CD4-positive, CD25-positive, alpha-beta regulatory T cell (primary cell): ENCODE measurements at places on chromosomes 5 and 9.

DNA sequence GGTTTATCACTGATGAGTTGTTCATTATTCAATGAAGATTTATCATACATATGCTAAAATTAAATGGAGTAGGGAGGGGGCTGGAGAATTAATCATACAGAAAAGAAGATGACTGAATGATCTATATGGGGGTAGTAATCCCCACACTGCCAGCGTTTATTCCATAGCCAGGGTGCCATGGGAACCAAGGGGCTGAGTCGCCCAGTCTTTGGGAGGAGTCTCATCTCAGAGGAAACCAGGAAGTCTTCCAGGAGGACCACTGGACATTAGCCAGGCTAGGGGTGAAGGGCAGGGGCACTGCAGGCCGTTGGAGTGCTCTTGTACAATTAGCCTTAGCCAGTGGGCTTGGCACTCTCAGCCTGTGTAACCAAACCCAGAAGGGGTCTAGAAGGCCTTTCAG is 226.5 kb downstream of the ARL15 start:
- DNase-seq = no peak

DNA sequence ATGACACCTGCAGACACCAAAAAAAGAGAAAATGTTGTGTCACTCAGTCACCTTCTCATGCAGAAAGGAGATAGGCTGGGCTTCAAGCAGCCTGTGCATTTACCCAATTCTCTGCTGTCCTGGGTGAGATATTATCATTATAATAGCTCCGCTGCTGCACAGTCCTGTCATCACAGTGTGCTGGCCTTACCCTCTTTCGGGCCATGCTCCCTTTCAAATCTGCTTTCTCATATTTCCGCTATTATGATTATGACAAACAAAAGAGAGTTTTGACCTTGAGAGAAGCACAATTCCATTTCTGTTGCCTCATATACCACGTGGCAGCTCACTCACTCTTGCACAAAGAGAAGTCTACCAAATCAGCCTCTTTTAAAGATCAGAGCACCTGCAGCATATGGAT is 1350.1 kb upstream of the ACO1 start:
- DNase-seq = no peak

DNA sequence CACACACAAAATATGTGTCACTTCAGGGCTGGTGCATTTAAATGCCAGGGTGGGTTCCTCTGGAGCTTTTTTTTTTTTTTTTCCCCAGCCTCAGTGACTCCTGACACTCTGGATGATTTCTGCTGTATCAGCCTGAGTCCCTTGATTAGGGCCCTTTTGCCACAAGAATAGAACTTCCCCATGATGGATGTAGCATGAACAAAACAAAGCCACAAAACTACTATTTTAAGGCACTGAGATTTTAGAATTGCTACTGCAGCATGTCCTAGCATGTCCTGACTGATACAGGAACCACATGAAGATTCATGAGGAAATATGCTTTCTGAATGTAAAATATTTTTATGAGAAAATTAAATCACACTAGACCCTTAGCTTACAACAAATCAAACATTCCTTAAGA is 13.9 kb upstream of the ADGRD2 start:
- DNase-seq = no peak

DNA sequence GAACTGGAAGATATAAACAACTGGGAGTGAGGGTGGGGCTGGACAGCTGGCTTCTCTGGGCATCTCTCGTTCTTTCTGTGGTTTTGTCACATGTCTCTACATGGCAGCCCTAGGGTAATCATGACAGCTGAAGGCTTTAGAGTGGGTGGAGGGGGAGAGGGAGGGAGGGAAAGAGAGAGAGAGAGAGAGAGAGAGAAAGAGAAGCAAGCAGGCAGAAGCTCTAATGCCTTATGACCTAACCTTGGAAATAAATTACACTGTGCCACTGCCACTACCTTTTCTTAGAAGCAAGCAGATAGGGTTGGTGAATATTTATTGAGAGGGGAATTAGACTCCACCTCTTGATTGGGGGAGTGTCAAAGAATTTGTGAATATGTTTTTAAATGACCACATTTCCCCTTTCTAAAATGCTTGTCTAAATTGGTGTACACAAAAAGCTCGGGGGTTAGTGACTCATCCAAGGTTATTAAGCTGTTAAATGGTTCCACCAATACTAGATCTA is 2.6 kb upstream of the DAPK1 start:
- DNase-seq = no peak

- no peak for DNase-seq
Measured at GRCh38 chr5:71910741-71911140, 191.7 kb downstream of the CARTPT start.

DNA sequence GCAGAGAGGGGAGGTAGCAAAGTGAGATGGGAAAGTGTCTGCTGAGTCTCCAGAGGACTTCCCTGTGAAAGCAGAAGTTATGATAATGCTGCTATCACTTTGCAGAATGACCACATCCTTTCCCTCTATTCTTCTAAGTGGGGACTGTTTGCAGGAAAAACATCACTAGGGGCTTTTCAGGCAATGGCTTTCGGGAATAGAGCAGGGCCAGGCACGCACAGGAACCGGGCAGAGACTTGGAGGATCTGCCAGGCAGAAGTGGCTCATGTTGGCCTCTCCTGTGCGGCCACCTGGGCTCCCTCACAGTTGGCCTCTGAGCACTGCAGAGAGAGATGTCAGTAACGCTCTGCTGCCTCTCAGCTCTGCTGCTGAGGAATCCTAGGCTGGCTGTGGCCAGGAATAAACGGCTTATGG is 214.7 kb downstream of the MAST4 start:
- DNase-seq = no peak

GRCh38 chr5:2130361-2130760 is 247.6 kb upstream of the IRX4 start:
- DNase-seq = no peak

- no peak for DNase-seq
Measured at GRCh38 chr5:107553117-107553555, 117.6 kb downstream of the EFNA5 start.

DNA sequence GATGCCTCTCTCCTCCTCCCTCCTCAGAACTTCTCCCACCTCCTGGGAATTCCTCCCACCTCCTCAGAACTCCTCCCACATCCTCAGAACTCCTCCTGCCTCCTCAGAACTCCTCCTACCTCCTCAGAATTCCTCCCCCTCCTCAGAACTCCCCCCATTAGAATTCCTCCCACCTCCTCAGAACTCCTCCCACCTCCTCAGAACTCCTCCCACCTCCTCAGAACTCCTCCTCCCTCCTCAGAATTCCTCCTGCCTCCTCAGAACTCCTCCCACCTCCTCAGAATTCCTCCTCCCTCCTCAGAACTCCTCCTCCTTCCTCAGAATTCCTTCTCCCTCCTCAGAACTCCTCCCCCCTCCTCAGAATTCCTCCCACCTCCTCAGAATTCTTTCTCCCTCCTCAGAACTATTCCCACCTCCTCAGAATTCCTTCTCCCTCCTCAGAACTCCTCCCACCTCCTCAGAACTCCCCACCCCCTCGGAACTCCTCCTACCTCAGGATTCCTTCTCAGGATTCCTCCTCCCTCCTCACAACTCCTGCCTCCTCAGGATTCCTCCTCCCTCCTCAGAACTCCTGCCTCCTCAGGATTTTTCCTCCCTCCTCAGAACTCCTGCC is 23.9 kb downstream of the SLC46A2 start:
- no peak for DNase-seq

- no peak for DNase-seq
Measured at GRCh38 chr9:73782166-73782565, 630.5 kb downstream of the ANXA1 start.

- DNase-seq = no peak
Measured at GRCh38 chr9:134991808-134992754, 74.4 kb upstream of the FCN1 start.

DNA sequence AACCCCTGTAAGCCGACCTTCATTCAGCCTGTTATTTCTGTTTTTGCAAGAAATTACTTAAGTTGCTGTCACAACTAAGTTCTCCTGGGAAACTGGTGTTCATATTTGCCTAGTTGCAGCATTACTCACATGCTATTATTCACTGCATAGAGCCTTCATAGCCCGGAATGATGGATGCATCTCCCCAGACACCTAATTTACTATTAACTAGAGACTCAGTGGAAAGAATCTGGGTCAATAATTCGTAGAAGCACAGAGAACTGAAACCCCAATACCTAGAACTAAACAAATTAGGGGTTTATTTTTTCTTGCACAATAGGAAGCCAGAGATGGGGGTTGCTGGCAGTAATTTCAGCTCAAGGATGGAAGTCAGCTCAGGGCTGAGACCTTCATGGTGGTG is 45.7 kb upstream of the FAM170A start:
- DNase-seq = peak; percentile 25

DNA sequence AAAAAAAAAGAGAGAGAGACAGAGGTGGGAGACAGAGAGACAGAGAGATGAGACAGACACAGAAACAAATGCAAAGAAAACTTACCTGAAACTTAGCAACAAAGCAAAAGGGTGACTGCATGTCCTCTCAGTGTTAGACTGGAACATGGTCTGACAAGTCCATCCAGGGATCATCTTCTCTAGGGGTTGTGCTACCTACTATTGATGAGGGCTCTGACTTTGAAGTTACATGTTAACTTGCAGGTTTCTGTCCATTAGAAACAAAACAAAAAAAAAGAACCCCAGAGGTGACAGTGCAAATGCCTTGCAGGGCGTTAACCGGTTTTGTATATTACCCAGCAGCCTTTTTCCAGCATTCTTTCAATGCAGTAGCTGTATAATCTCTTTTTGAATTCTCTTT is 13.6 kb upstream of the SPARC start:
- DNase-seq = no peak

GRCh38 chr5:78001197-78001596 is 225.1 kb upstream of the TBCA start:
- DNase-seq = no peak

- no peak for DNase-seq
Measured at GRCh38 chr5:116859666-116860320, 285.2 kb upstream of the SEMA6A start.

DNA sequence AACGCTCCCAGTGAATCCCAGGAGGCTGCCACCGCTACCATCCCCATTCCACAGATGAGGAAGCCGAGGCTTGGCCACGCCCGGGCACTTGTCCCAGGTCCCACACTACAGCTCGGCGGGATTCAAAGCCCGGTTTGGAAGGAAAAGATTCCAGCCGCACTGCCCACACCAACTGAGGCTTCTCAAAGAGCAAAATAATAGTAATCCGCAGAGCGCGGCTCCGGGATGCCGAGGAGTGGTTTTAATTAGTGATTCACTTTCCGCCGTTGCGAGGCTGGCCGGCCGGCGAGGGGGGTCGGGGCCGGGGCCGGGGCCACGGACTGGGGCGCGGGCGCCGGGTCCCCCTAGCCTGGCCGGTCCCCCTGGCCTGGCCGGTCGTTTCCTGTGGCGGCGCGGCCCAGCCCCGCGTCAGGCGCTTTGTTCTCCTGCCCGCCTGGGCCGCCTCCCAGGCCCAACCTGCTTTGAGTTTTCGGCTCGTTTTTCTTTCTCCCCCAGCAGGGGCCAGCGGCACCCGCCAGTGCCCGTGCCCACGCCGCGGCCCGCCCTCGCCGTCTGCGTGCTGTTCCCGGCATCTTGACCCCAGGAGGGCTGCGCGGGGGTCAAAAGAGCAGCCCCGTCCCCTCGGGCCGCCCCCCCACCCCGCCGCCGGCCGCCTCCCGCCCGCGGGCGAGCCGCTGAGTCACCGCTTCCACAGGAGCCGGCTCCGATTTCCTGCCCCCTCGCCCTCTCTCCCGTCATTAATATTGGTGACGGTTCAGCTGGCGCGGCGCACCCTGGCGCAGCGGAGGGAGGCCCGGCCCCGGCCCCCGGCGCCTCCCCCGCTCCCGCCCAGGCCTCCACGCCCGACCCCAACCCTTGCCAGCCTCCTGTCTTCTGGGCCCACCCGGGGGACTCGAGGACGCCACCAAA is 31.2 kb downstream of the FGF18 start:
- DNase-seq = peak; percentile 6

DNA sequence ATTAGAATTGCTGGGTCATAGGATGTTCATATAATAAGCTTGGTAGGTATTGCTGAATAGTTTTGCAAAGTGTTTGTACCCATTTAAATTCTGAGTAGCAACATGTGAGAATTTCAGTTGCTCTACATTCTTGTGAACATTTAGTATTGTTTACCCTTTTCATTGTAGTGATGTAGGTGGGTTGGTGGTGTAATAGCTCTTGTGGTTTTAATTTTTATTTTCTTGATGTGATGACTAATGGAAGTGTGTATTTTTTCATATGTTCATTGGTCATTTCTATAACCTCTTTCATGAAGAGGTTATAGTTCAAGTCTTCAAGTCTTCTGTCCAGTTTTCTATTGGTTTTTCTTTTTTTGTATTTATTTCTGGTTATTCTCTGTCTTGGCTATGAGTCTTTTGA is 34.4 kb downstream of the RASA1 start:
- no peak for DNase-seq

DNA sequence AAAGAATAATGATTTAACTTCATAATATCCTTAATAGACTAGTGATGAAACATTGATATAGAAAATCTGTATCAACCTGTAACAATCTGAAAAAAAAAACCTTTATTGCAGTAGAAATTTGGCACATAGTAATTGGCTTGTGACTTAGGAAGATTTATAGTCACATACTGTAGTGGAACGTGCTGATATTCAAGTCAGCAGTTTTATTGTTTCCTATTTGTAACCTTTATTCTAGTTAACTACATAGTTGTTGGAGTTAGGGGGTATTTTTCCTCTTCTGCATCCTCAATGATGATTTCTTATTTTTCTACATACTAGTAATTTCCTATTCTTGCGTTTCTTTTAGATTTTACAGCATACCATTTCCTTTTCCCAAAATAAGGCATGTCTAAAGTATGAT is 14.5 kb upstream of the LRRC70 start:
- DNase-seq = no peak
